ENCODE measurements at places on chromosomes 1 and 21. TPM values are rescaled to one million over a fixed set of nuclear protein-coding genes. Genes with fewer than 3 reads are reported as not detected.

The SLC44A5 gene
- 3.9 TPM for total RNA-seq

The HMCN1 gene
- total RNA-seq = 7.3 TPM

The OR10K2 gene
- not detected for total RNA-seq

DNA sequence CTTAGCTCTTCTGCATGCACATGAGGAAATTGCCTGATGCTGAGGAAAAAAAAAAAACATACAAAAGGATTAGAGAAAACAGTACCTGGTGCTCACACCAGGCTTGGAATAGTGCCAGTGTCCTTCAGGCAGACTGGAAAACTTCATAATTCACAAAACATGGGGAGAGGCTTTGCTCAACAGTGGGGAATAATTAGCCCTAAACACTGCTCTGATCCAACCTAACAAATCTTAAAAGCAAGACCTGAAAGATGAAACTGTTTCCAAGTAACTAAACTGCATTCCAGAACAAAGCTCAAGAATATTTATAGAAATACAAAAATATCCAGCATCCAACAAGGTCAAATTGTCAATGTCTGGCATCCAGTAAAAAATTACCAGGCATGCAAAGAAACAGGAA lies 124.8 kb downstream of the AK5 start:
- DNase-seq = no peak

DNA sequence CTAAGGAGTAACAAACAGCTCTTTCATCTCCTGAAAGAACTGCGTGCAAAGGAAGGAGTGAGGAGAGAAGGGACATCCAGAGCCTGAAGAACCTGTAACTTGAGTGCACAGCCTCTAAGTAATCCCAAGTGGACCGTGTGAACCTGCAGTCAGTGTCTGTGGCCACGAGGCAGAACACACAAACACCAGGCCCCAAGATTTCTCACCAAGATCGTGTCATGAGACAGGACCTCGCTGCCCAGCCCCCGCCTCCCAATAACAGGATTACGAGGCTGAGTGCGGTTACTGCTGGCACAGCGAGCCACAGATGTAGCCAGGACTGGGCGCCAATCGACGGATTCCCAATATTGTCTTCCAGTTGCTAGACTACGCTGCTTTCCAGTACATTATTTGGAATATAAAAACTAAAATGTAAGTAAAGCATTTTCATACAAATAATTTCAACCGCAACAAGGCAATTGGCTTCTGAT lies 101.3 kb upstream of the SLC25A33 start:
- no peak for DNase-seq

The TMEM61 gene
- not detected for total RNA-seq

DNA sequence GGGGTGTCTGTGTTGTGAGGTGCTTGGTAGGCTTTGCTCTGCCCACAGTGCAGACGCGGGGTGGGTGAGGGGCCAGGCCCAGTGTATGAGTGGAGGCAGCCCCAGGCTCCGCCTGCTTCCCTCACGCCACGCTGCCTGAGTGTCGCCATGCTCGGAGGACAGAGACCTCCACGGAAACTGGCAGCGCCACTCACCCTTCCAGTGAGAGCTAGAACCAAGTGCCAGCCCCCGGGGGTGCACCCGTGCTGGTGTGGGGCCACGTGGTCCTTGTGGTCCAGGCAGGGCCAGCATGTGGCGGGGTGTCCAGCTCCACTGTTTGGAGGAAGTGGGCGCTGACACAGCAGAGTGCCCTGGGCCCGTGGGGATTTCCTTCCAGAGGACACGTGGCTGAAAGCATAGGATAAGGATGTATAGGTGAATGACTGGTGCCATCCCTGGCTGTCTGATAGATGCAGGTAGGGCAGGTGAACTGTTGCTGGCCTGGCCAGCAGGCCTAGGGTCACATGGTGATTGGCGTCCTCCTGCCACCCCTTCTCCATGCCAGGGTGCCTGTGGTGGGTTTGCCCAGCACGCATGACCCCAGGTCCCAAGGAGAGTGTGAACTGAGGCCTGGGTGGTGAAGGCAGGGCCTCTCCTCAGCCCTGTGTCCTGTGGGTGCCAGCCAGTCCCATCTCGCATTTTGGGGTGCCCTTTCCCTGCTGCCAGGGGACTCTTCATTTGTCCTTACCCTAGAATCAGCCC lies 3.8 kb downstream of the LRRC3 start:
- DNase-seq = peak; percentile 70

- DNase-seq = no peak
Observed at GRCh38 chr1:112263453-112263852, 132.6 kb upstream of the CTTNBP2NL start.

DNA sequence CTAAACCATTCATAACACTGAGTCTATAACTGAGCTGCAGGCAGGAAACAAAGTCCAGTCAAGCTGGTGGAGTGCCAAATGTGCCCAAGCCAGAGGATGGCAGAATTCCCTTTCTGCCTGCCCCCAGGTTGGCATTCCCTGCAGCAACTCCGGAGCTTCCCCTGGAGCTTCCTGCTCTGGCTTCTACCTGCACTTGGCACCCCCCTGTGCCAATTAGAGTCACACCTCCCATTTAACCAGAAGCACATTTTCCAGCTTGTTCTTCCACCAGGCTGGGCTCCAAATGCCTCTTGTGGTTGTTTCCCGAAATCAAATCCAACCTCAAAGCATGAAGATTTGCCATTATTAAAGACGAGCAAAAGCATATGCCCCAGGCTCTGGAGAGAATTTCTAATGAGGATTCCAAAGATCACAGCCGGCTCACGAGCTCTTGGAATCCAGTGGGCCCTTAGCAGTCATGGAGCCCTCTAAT lies 294.5 kb downstream of the RRAGC start:
- DNase-seq = no peak

The FAM43B gene
- total RNA-seq = 3.9 TPM

The RNU1-2 gene
- 6,195 TPM for total RNA-seq

The LRIG2 gene
- total RNA-seq = 11.5 TPM

DNA sequence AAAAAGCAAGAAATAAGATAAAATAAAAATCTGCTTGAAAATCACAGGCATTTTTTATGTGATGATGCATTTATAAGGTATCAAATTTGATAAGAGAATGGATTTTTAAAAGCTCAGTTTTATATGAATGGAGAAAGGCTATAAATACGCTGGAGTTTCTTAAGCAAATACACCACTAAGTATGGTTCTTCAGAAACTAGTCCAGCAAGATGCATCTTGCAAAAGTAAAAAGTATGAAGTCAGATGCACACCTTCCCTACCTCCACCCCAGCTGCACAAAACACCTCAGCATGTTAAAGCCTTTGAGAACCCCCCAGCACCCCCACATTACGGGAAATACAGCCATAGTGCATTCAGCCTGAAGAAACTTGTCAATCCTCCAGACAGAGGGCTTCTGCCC lies 143.1 kb upstream of the PROX1 start:
- DNase-seq = no peak

The HTR1D gene
- total RNA-seq = not detected

- no peak for DNase-seq
Observed at GRCh38 chr1:198841477-198841876, 202.6 kb downstream of the PTPRC start.

The CYB5RL gene
- 5.7 TPM for total RNA-seq

The ABCB10 gene
- 11.0 TPM for total RNA-seq

- DNase-seq = no peak
Observed at GRCh38 chr1:38004284-38005108, 818 bp downstream of the FHL3 start.

The CCDC18 gene
- 2.3 TPM for total RNA-seq

DNA sequence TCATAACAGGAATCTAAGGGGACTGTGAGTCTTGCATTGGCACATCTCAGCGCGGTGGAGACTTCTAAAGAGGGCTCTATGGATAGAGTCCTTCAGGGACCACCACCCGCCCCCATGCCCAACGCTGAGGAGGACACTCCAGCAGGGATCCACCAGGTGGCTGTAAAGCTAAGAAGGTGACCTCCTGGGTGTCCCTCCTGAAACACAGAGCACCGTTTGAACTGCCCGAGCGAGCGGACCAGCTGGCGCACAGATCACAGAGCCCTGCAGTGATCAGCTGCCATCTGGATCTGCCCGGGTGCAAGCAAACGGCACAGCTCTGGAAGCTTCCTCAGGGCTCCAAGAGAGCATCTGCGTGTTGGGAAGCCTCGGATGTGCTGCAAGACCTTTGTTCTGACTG lies 51.3 kb upstream of the LYST start:
- DNase-seq = no peak

DNA sequence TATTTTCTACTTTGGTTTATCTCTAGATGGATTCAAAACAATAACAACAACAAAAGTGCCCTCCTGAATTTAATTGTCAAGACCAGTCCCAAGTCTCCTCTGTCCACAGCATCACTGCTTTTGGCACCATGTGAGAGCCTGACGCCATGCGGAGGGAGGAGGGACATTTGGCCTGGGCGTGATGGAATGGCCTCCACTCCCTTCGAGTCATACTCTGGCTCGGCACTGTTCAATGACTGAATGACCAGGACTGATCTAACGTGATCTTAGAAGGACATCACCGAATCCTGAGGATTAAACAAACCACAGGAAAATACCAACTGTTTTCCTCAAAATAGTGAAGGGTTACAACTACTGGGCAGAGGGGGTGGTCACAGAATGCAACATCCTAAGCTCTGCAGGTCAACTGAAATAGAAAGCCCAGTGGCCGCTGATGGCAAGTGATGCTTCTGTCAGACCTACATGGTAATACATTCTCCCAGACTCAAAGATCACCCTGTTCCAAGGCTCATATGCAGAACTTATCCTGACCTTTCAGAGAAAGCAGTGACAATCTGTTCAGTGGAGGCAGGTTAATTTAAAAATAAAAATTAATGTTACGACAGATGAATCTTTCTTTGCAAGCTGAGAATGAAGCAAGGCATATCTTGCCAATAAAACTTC lies 19.1 kb downstream of the SRSF4 start:
- DNase-seq = no peak

The EPHA2 gene
- 26.1 TPM for total RNA-seq

The OLFML2B gene
- total RNA-seq = 6.4 TPM

- DNase-seq = no peak
Observed at GRCh38 chr1:71053758-71054157, 6.1 kb upstream of the PTGER3 start.

DNA sequence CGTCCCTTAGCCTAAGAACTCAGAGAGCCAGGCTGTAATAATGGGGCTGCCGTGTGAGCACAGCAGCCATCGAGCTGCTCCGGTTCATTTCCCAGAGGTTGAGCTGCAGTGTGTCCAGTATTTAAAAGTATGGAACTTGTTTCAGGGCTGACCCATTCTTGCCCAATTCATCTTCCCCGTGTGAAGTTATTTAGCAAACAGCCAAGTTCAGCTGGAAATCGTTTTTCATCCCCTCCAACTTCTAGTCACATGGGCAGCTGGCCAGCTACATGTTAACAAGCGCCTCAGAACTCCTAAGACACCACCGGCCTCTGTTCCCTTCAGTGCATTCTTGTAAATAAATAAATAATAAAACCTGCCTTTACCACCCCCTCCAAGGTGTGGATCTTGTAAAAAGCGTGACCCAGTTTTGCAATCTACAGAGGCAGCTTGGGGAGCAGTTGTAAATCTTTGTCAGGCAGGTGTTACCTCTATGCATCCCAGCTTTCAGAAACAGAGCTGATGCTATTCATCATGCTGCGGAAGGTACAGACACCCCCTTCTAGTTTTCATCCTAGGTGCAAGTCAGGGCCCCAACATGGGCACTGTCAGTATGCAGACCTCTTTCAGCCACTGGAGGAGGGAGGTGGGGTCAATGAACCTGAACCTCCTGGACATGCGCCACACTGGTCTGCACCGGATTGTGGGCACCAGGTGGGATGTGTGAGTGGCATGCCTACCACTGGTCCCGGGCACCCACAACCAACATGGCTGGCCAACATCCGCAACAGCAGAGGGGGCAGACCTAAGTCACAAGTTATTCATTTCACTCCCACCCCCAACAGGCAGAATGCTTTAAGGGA lies 18.7 kb upstream of the KNCN start:
- peak; percentile 62 for DNase-seq

GRCh38 chr1:234858722-234859121 lies 248.7 kb upstream of the IRF2BP2 start:
- no peak for DNase-seq

- DNase-seq = no peak
Observed at GRCh38 chr1:215111916-215112315, 29.4 kb downstream of the KCNK2 start.

The FBXO2 gene
- total RNA-seq = 2.9 TPM

GRCh38 chr21:14629461-14629860 lies 83.3 kb upstream of the SAMSN1 start:
- no peak for DNase-seq

DNA sequence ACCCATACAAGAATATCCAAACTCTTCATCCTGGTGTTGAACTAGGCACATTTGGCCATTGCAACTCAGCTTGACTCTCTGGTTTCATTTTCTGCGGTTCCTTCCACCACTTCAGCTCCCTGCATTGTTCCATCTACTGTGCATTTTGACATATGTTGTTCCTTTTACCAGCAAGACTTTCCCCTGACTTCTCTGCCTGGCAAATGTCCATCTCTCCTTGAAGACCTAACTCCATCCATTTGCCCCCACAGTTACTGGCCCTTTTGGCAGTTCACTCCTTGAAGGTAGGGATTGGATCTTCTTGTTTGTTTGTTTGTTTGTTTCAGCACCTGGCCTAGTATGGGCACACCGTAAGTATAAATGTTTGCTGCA lies 8.7 kb downstream of the PADI2 start:
- DNase-seq = no peak

DNA sequence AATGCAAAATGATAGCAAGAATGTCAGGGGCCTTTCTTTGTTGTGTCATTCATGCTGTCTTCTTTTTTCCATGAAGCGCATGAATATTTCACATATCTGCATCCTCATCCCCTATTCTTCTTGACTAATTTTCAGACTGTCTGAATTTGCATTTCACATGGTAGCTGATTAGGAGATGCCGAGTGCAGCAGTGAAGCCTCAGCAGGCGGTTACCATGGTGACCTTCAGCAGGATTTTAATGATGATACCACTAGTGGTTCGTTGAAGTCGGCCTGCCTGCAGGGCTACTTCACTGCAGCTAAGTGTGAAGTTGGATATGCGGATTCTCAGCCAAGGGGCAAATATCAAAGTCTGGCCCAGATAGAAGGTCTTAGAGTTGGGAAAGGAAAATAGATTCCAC lies 141.8 kb downstream of the NEK7 start:
- DNase-seq = no peak

DNA sequence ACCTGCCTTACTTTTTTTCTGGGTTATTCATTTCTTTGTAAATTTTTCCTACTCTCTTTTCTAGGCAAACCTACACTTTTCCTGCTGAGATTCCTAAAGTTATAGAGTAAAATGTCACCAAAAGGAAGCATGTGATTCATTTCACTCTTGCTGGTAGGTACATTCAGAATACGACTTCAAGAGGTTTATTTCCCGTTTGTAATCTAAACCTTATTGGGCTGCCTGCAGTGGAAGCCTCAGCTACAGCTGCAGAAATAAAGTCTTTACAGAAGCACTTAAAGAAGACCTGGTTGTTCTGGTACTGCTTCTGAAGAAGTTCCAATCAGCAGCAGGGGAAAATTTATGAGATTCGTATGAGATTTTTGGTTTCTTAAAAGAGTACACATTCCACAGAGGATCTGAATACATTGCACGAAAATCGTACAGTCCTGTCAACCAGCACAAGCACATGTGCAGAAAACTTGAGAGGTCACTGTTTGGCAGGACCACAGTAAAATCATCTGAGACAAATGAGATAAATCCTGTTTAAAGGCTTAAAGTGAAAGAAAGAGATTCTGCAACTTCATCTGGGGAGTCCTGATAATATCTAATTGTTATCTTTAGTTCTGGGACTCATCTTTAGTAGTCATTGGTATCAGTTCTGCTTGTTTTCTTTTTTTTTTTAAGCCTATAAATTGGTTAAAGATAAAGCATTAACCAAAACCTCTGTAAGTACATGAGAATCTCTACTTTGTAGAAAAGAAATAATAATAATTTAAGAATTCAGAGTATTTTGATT lies 109.9 kb upstream of the ADGRL2 start:
- DNase-seq = no peak
